ENCODE measurements at places on chromosomes 2 and 18.

DNA sequence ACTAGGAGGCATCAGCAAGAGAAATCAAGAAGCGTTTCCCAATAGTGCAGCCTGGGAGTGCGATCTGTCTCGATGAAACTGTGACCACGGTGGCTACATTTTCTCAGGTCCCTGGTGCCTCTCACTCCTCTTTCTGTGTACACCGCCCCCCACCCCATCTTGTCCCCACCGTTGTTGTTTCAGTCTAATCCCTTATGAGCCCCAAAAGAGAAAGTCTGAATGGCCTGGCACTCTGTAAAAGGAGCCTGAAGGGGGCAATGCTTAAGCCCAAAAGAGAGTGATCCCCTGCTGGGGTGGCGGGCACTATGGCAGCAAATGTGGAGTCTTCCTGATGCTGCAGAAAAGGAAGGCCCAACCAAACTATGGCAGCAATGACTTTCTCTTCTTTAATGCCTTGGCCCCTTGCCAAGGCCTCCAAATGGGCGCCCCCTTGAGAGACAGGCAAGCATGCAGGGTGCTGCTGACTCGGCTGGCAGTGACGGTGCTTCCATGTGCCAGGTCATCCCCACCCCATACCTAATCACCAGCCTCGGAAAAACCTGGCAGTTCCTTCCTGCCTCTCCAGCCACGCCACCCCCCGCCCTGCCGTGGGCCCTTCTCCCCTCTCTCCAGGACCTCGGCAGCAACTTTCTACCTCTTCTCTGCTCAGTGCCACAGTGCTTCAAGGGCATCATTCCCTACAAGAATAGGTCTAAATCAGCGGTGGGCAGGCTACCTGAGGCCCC is 123.0 kb downstream of the CYP26B1 start:
- no peak for DNase-seq

DNA sequence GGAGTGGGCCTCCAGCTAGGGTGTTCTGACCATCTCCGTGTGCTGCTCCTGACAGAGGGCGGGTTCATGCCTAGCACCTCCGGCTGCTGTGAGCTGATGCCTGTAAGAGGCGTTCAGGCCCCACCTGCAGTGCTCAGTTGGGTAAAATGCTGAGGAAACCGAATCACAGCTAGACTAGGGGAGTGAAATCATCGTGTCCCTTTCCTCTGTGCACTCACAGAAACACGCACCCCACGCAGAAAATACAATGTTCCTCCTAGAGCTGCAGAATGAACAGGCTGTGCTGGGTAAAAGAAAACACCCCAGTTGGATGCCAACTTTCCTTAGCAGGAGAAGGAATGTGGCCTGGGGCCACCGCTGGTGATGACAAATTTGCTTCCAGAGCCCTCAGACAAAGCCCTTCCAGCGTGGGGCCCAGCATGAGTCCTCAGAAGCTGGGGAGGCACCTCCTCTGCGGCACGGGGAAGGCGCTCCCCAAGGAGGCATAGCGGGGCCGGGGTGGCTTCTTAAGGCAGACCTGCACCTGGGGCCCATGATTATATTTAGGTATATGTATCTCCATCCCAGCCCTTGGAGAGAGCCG is 16.3 kb upstream of the ARHGEF4 start:
- DNase-seq: no peak

DNA sequence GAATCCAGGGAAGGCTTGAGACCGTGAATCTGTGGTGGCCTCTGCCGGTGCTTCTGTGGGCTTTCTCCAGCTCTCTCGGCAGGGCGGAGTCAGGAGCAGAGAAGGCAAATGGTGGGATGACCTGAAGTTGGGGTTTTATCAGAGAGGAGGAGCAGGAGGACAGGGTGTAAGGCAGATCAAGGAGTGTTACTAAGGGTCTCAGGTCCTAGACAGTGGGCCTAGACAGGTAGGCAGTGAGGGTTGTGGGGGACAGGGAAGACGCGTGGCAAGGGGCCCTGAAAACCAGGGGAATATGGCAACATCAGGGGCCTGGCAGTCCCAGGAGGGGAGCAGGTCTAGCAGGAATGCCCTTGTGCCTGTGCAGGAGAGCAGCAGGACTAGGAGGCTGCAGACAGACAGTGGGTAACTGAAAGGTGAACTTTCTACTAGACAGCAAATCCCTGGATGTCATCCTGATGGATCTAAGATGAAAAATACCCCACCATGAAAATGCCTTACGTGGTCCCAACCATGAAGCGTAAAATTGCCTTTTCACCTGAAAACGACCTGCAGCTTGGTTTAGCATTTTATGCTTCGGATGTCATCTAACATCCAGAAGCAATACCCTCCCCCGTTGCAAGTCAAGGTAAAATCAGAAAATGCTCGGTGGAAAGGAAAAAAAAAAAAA is 42.1 kb downstream of the SRSF7 start:
- no peak for DNase-seq

GRCh38 chr18:49170925-49171505 is 220.2 kb upstream of the SMAD7 start:
- no peak for DNase-seq

DNA sequence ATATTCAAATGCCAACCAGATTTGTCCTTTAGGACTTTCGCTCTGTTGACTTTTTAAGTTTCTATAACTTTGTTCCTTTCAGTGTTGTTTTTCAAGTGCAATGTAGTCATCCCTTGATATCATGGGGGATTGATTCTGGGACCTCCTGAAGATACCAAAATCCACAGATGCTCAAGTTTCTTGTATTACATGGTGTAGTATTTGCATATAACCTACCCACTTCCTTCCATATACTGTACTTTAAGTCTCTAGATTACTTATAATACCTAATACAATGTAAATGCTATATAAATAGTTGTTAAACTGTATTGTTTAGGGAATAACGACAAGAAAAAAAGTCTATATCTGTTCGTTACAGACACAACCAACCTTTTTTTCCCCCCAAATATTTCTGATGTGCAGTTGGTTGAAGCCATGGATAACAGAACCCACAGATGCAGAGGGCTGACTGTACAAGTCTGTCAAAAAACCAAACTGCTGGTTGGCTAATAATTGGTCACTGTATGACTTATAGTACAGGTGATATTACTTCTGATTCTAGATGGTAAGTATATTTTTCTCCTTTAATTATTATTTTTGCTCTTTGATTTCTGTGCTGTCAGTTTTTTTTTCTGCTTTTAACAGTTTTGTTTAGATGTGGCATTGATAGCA is 201.7 kb upstream of the STON1 start:
- no peak for DNase-seq

DNA sequence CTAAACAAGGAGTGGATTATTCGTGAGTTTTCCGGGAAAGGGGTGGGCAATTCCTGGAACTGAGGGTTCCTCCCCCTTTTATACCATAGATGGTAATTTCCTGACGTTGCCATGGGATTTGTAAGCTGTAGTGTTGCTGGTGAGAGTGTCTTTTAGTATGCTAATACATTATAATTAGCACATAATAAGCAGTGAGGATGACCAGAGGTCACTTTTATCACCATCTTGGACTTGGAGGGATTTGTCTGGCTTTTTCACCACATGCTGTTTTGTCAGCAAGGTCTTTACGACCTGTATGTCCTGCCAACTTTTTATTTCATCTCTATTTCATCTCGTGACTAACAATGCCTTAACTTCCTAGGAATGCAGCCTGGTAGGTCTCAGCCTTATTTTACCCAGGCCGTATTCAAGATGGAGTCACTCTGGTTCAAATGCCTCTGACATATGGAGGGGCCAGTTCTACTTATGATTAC is 124.8 kb upstream of the B3GNT2 start:
- no peak for DNase-seq

DNA sequence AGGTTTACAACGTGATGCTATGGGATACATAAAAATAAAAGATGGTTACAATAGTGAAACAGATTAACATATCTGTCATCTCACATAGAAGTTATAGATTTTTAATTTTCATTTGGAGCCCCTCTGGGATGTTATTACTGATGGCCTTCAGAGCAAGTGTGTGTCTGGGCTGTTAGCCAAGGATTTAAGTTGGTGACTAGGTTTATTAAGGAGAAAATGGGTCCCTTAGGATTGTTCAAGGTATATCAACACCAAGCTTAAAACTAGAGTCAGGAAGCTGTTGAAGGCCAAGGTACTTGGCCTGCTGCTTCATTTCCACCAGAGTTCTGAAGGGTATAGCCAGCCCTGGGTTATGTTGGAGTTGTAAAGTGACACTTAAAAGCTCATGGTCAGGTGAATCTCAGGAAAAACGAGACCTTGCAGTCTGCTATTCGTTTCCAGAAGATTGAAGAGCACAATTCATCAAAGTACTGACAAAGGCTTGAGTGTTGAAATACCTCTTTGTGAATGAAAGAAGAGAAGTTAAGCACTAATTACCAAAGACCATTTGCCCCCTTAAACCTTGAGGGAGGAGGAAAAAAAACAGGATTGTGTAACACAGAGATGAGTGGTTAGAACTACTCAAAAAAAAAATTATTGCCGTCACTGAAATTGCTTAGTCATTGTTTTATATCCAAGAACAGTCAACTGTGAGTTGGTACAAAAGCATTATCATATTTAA is 48.4 kb downstream of the MAP2 start:
- no peak for DNase-seq

DNA sequence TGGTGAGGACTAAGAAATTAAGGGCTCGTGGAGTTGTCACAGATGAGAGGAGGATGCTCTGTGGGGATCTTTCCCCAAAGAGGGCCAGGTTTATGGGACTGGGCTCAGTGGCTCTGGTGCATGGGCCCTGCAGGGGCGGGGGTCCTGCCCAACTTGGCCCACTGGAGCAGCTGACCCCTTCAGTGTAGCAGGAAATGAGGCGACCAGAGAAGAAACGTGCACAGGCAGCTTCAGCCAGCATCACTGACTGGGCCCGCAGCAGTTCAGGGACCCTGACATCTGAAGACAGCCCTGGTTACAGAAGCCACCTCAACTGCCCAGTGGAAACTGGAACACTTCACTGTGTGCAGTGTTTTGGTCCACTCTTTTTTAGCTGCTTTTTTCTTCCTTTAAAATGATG is 72.8 kb downstream of the EMILIN2 start:
- DNase-seq: no peak

Measured in activated T-helper 1 cell treated with anti-CD3 and anti-CD28 coated beads, Interleukin-2, amount 50 U/mL, for 16 hours (primary cell).